Cerebellar nuclear complex (tissue), 1 donor: ENCODE measurements at places on chromosomes 11 and 22.

- no peak for DNase-seq
Observed at GRCh38 chr11:72613977-72614376, 60.2 kb downstream of the PDE2A start.

DNA sequence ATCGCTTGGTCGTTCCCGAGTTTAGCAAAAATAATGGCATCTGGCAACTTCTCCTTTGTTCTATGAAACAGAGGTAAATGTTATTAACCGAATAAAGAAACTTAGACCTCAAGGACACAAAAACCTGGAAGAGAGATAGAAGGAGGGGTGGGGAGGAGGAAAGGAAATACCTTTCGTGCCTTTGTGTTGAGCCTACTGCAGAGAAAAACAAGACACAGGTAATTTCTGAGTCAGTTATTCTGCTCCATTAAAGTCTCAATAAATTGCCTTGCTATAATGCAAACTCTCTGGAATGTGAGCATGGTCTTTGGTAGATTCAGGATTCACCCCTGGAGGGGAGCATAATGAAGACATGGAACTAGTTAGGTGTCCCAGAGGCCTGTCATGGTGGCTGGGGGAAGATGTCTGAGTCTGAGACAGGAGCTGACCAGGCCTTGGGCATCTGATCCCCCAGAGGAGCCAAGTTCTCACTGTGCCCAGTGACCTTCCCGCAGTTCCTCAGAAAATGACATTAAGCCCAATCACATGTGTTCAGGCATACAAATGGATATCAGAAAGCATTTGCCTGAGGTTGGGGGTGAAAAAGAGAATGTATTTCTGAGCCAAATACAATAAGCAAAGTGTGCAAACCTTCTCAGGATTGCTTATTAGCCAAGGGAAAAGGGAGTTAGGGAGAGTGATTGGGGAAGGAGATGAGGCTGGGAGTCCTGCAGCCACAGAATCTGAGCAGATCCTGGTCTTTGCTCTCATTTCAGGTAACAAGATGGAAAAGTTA is 72.6 kb upstream of the CADM1 start:
- no peak for DNase-seq

DNA sequence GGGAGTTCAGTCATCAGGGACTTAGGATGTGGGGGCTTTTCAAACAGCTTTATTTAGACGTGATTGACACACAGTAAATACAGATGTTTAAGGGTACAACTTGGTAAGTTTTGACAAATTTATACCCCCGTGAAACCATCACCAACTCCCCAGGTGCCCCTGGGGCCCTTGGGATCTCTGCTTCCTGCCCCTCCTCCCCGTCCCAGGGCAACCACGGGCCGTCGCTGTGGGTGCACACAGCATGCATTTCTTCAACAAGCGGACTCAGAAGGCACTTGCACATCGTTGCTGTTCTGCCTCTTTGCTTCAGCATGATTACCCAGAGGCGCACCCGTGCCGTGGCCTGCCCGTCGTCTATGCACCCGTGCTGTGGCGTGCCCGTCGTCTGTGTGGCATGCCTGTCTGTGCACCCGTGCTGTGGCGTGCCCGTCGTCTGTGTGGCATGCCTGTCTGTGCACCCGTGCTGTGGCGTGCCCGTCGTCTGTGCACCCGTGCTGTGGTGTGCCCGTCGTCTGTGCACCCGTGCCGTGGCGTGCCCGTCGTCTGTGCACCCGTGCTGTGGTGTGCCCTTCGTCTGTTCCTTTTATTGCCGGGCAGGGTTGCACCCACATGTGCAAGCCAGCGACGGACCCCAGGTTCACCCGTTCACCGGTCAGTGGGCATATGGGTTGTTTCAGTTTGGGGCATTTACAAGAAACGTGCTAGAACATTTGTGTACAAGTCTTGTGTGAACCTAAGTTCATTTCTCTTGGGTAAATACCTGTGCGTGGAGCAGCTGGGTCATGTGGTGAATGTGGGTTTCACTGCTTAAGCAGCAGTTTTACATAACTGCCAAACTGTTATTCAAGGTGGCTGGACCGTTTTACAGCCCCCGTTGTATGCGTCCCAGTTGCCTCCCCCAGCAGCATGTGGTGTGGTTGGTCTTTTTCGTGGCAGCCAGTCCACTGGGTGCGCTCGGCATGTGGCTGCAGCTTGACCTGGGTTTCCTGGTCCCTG is 8.3 kb downstream of the CD81 start:
- no peak for DNase-seq

- no peak for DNase-seq
Observed at GRCh38 chr11:31926816-31927528, 115.8 kb upstream of the PAX6 start.

- no peak for DNase-seq
Observed at GRCh38 chr11:32659672-32660071, 76.0 kb downstream of the EIF3M start.

- DNase-seq = peak; percentile 34
Observed at GRCh38 chr11:133726542-133726941, 118.8 kb downstream of the SPATA19 start.

DNA sequence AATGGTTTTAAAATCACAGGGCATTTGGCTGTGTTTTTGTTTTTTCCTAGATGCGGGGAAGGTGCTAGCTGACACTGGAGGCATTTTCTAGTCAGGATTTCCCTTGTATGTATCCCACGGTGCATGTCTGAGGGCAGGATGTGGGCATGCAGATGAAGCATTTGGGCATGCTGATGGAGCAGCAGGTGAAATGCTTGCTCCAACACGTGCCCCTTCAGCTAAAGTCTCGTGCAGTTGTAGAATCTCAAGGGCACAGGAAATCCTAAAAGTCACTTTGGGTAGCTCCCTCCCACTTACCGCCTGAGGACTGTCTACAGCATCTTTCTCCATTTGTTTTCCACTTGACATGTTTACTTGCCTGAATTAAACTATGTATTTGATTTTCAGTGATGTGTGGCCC is 429.4 kb upstream of the B3GAT1 start:
- DNase-seq = no peak

GRCh38 chr22:30390974-30391691 is 3.9 kb upstream of the RNF215 start:
- DNase-seq = no peak

GRCh38 chr11:31847761-31848160 is 36.6 kb upstream of the PAX6 start:
- DNase-seq = no peak

DNA sequence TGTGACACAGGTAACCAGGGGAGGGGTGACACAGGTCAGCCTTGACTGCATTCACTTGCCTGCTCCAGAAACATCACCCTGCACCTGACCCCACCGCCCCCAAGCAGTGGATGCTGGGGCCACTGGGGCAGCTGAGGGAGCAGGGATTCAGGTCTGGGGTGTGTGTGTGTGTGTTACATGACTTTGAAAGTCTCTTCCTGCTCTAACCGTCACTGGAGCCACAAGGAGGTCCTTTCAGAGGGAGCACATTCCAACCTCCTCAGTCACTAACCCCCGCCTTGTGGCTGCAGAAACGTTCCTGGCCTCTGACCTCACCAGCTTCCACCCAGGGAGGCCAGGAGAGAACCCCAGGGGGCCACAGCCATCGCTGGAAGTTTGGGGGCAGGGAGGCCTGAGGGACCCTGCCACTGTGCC is 2.9 kb upstream of the FOSL1 start:
- no peak for DNase-seq

GRCh38 chr11:2709429-2709828 is 9.6 kb upstream of the KCNQ1OT1 start:
- DNase-seq = no peak

DNA sequence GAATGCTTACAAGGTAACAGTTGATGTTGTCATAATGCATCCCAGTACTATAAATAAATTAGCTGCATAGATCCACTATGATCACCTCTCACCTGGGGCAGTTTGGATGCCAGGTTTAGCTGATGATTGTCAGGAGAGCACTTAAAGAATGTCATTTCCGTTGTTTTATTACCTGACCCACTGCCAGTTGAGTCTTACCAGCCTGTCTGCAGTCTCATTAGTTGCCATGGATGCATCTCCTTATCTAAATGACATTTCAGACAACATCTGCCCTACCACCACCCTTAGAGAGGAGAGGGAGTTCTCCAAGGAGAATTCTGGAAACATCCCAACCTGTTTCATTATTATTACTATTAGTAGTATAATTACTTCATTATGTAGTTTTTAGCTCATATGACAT is 339.1 kb upstream of the API5 start:
- no peak for DNase-seq

GRCh38 chr11:133291780-133292179 is 240.5 kb downstream of the OPCML start:
- no peak for DNase-seq

GRCh38 chr11:30991802-30992512 is 377.6 kb downstream of the DCDC1 start:
- DNase-seq = no peak

DNA sequence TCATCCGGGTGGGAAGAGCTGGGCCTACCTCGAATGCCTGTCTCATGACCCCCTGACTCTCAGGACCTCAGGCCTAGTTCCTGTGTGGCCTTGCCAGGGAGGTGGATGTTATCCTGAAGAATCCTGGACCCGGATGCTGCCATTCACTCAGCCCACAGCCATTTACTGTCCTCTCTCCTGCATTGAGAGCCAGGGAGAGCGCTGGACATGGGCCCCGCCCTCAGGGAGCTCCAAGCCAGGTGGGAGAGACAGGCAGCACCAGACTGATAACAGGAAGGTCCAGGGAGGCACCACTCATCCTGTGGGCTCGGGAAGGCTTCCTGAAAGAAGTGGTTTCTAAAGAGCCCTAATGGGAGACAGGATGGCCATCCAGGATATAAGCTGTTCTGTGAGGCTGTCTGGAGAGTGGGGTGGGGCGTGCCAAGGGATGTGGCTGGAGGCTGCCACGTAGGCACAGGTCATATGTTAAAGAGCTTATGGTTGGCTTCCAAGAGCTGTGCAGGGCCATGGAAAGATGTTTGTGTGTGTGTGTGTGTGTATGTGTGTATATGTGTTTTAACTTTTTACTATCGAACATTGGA is 8.6 kb downstream of the SERPINH1 start:
- no peak for DNase-seq
